Neural progenitor cell (in vitro differentiated cells): ENCODE measurements at places on chromosomes 7 and 10. TPM values are rescaled to one million over a fixed set of nuclear protein-coding genes. Genes with fewer than 3 reads are reported as not detected.

DNA sequence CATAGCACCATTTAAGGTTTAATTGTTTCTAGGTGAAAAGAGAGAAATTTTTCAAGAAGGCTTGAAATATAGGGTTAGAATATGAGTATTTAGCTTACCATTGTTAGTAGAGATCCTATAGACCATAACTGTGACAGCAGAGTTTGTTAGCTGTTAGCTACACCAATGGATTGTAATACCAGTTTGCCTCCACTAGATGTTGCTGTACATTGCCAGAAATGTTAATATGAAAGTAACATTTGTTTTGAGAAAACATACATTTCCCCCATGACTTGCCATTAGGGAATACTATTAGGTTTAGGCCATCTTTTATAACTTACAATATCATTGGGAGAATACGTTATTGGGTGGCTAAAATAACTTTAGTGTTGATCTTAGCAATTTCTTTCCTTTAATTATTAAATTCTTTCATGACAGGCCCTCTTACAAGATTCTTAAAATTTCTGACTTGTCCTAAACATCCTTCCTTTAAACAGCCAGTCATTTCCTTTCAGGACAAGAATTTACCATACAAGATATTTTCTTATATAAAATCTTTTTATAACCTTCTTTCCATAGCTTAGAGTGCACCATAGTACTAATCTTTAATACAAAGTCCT is 39.5 kb downstream of the ZNF117 start:
- no peak overlapping the region for H3K27ac ChIP-seq
- DNase-seq: peak; percentile 49
- H3K4me1 ChIP-seq: no peaks in the 10 kb centered on the region
- H3K36me3 ChIP-seq: no peaks in the 10 kb centered on the region
- no peak overlapping the region for H3K4me3 ChIP-seq

DNA sequence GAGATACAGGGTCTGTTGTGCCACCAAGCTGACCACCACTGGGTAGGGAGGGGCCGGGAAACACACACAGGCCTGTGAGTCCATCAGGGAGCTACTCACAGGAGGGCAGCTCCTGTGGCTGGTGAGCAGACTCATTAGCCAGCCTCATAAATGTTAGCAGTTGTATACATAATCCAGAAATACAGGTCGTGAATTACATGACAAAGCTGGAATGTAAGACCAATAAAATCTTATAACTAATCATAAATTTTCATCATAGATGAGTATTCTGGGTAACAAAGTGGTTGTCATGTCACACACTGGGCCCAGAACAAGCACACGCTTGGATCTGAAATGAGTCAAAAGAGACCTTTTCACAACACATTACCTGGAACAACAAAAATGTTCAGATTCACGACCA is 642.6 kb upstream of the AUTS2 start:
- H3K27me3 ChIP-seq: no peaks in the 10 kb centered on the region
- no peaks in the 10 kb centered on the region for H3K4me1 ChIP-seq
- H3K27ac ChIP-seq: no peak overlapping the region
- H3K4me3 ChIP-seq: no peak overlapping the region

DNA sequence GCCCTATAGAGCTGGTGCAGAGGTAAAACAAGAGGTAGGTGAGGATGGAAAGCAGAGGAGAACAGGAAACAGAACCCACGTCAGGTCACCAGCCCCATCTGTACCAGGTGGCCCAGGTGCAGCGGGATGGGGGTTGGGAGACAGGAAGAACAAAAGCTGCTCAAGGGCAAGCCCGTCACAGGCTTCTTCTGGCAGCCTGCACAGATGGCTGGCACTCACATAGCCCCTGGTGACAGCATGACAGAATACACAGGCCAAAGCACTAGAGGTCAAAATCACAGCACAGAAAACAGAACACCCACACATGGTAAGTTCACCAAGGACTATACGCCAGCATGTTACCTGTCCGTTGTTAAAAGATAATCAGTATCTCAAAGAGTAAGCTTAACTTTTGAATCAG is 126.8 kb downstream of the GALNT11 start:
- H3K4me3 ChIP-seq: no peak overlapping the region
- no peak overlapping the region for H3K27ac ChIP-seq
- peaks cover 37% of the 10 kb centered on the region for H3K36me3 ChIP-seq
- no peaks in the 10 kb centered on the region for H3K4me1 ChIP-seq

DNA sequence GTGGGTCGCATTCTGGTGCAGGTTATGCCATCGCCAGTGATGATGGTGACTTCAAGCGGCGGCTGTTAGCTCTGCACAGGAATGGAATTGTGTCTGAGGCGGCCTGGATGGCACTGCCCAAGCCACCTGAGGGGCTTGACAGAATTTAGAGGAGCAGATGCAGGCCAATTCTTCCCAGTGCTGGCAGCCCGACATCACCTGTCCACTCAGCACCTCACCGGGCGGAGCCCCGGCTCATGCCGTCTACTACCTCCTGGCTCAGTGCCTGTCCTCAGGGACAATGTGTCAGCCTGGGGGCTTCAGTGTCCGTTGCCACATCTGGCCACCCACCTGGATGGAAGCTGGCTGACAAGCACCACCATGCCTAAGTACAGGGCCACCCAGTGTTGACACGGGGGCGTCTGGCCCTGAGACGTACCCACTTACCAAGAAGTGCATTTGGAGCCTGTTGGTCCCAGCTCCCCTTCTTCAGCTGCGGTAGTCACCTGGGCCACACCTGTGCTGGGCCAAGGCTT is 420.5 kb upstream of the MKI67 start:
- H3K4me3 ChIP-seq: no peak overlapping the region
- H3K4me1 ChIP-seq: no peaks in the 10 kb centered on the region
- H3K27ac ChIP-seq: no peak overlapping the region
- peaks cover 23% of the 10 kb centered on the region for H3K27me3 ChIP-seq
- no peaks in the 10 kb centered on the region for H3K36me3 ChIP-seq

GRCh38 chr10:120521880-120522279 is 64.9 kb downstream of the PLPP4 start:
- no peaks in the 10 kb centered on the region for H3K36me3 ChIP-seq
- DNase-seq: no peak
- no peak overlapping the region for H3K4me3 ChIP-seq

DNA sequence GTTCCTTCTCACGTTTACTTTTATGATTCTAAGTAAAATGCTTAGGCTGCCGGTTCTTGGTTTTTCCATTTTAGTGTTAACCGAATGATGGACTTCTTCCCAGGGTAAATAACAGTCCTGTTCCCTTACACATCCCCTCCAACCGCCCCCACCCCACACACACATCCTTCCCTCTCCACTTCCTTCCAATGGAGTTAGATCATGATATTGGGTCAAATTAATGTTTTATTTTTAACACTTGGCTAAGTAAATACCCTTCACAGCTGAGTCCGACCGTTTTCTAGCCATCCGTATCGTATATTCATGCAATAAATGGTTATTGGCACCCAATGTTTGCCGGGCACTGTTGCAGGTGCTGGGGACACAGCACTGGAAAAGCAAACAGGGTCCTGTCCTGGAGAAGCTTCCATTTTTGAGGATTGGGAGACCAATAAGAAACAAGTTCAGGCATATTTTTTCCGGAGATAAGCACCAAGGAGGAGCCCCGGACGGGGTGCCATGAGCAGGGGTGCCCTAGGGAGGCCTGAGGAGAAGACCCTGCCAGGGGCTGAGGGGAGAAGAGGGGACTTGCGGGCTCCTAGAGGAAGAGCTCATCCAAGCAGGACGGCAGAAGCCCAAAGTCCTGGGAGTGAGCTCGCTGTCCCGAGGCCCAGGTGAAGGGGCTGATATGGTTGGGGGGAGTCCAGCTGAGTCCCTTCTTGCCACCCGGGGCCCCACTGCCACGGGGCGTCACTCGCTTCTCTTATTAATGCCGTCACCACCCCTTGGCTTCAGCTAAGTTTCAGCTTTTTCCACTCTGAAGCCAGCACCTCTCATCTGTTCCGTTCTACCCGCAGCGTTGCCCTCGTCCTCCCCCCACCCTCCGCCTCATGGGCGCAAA is 126.0 kb upstream of the RET start:
- H3K36me3 ChIP-seq: no peaks in the 10 kb centered on the region
- H3K27ac ChIP-seq: no peak overlapping the region
- no peak for DNase-seq
- peaks cover 6% of the 10 kb centered on the region for H3K4me1 ChIP-seq

DNA sequence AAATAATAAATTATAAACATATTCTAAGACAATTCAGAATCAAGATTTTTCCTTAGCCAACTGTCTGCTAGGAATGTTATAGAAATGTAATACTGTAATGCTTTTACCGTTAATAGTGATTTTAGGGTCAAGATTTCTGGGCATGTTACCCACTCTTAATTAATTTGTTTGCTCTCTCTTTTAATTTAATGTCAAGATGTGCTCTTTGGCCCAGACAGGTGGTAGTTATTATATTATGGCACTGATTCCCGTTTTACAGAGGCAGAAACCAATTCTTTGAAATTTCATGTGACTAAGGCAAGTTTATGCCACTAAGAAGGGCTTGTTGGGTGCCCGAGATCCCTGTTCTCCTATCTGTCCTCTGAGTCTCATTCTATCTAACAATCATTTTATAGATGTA is 959 bp upstream of the FAM107B start:
- no peaks in the 10 kb centered on the region for H3K4me1 ChIP-seq
- no peaks in the 10 kb centered on the region for H3K27me3 ChIP-seq
- no peak overlapping the region for H3K27ac ChIP-seq
- no peak overlapping the region for H3K4me3 ChIP-seq
- H3K36me3 ChIP-seq: no peaks in the 10 kb centered on the region

DNA sequence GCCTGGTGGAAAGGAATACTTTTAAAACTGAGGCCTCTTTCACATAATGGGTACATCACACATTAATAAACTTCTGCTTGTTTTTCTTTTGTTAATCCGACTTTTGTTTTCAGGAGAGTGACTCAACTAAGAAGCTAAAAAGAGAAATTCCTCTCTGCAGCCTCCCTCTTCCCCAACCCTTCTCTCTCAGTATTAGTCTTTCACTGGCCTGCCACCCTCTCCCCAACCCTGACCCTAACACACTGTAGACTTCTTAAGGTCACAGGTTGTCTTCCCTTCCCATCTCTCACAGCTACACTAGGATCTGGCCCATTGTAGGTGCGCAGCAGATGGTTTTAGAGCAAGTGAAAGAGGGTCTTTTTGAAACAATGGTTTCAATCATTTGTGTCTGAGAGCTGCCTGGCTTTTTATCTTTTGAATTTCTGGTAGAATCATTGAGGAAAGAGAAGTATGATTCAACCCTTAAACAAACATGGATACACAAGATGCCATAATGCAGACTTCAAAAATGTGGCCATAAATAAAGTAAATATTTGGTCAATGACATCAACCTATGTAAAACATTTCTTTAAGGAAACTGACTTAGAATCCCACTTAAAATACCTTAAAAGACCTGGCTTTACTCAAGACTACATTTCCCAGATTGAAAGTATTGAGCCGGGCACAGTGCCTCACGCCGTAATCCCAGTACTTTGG is 17.9 kb upstream of the FFAR4 start:
- no peak overlapping the region for H3K4me3 ChIP-seq
- no peaks in the 10 kb centered on the region for H3K4me1 ChIP-seq
- no peak overlapping the region for H3K27ac ChIP-seq
- no peaks in the 10 kb centered on the region for H3K36me3 ChIP-seq
- DNase-seq: no peak
- no peaks in the 10 kb centered on the region for H3K27me3 ChIP-seq

- H3K27me3 ChIP-seq: no peaks in the 10 kb centered on the region
- no peak overlapping the region for H3K4me3 ChIP-seq
Observed at GRCh38 chr10:22218448-22218847, 633 bp upstream of the EBLN1 start.

The NUTM2E gene
- 0.07 and 0.09 TPM in 2 replicates for total RNA-seq

The CYP2C8 gene
- total RNA-seq: 1.1 and 2.8 TPM in 2 replicates

The CYP3A4 gene
- not detected in 2 replicates for total RNA-seq

The OR2A42 gene
- total RNA-seq: 0.15 TPM in 1 of 2 replicates, not detected in the other

The SKIDA1 gene
- 123 and 127 TPM in 2 replicates for total RNA-seq

The PTPRN2 gene
- 3.0 and 4.9 TPM in 2 replicates for total RNA-seq

The AOAH gene
- total RNA-seq: 5.5 and 5.9 TPM in 2 replicates
